ENCODE measurements at places on chromosomes 1 and 21. TPM values are rescaled to one million over a fixed set of nuclear protein-coding genes. Genes with fewer than 3 reads are reported as not detected.

- DNase-seq, result peak; percentile 69
These were observed 5.8 kb upstream of the FNBP1L start for GRCh38 chr1:93442008-93442666.

GRCh38 chr1:16421201-16421600 is 16.0 kb downstream of the SPATA21 start:
- DNase-seq, result no peak

Gene SPRR1B
- 91.5 TPM for total RNA-seq

DNA sequence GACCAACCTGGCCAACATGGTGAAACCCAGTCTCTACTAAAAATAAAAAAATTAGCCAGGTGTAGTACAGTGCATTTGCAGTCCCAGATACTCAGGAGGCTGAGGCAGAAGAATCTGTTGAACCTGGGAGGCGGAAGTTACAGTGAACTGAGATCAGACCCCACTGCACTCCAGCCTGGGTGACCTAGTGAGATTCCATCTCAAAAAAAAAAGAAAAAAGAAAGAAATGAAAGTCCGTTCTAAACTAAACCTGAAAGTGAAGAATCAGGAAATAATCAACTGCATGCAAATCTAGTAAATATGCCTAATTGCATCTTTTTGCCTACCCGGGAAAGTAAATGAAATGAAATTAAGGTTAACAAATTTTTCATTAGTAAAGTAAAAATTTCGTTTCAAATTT is 99.6 kb downstream of the ZZZ3 start:
- DNase-seq, result no peak

Gene FCRL1
- not detected for total RNA-seq

Gene DISC1
- 0.64 TPM for total RNA-seq

- no peak for DNase-seq
These were observed 616.9 kb downstream of the PLPP3 start for GRCh38 chr1:55962472-55962871.

DNA sequence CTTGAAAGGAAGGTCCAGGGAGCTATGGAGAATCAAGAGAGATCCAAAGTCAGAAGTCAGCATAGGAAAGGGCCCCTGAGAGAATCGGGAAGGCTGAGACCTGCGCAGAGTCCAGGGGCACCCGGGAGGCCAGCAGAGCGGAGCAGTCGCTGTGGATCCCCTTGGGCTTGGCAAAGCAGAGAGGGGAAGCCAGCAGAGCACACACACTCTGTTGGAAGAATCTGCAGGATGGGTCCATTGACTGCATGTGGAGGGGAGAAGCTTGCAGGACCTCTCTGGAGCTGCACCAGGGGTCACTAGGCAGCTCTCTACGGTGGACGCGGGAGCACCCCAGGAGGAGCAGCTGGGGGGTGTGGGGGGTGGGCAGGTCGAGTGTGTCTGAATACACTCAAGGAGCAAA is 6.4 kb downstream of the RIPK4 start:
- no peak for DNase-seq

Gene AADACL4
- total RNA-seq, result not detected

GRCh38 chr1:183687546-183688304 is 34.6 kb upstream of the APOBEC4 start:
- DNase-seq, result no peak

- DNase-seq, result no peak
These were observed 341.5 kb upstream of the ZP4 start for GRCh38 chr1:238232084-238232710.

Gene KCNA2
- not detected for total RNA-seq

- DNase-seq, result peak; percentile 54
These were observed 50.8 kb downstream of the PAX7 start for GRCh38 chr1:18681423-18681835.

Gene RCSD1
- total RNA-seq, result under 0.01 TPM

DNA sequence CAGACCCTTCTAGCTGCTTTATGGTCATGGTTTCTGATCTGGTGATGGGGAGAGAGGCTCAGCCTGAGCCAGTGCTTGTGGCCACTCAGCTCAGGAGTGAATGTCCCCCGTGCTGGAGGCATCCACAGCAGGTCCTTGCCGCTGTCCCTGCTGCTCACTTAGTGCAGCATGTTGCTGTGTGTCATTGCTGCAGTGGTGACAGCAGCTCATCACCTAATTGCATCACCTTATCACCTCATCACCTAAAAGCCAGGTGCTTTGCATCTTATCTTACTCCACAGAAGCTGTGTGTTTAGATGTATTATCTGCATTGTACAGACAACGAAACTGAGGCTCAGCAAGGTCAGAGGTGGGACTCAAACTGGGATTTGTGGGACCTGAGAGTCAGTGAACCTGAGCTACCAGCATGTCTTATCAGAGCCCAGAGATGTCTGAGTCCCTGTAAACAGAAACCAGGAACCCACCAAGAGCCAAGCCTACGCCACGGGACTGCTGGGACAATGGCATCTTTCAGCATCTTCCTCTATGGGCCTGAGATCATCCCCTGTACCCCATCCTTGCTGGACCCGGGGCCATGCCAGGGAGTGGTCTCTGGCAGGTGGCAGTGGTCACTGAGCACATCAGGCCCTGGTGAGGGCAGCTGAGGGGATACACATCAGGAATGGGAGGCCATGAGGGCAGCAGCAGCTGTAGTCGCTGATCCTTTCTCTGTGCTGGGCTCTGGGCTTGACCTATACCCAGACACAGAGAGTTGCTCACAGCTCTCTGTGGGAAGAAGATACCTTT is 6.5 kb downstream of the PODN start:
- no peak for DNase-seq

Gene ZBTB8B
- not detected for total RNA-seq

Gene SLC39A1
- 108 TPM for total RNA-seq

DNA sequence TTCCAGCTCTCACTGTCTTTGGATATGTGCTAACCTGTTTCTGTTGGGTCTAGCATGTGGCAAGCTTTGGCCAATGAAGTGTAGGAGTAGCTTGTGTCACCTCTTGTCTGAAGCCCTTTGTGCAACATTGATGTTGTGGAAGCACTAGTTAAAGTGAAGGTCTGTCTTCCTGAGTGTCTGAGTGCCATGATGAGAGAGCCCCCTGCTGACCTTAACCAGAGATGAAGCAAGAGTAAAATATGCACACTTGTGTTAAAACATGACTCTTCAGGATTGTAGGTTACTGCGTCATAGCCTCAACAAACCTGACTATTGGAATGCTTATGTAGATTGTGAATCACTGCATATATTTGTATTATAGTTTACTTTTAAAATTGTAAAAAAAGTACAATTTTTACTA is 103.7 kb downstream of the NCAM2 start:
- DNase-seq, result peak; percentile 14

Gene KIF21B
- total RNA-seq, result 5.6 TPM

- no peak for DNase-seq
These were observed 841.2 kb upstream of the ADGRL4 start for GRCh38 chr1:79847700-79848099.

GRCh38 chr1:237998581-237998980 is 107.9 kb upstream of the ZP4 start:
- DNase-seq, result no peak

DNA sequence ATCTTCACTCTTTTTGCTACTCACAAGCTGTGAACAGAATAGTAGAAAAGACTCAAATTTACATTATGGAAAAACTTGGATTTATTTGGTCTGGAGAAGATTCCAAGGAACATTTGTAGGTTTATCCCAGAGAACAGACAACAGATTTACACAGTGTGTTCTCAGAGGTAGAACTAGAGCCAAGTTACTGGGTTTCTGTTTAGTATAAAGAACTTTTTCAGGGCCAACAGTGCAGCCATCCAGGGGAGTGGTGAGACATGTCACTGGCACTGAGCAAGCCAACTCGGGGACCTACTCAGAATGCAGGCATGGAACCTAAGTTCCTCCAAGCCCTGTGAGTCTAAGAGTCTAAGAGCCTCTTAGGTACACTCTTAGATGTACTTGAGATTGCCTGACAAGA is 142.6 kb downstream of the OMA1 start:
- no peak for DNase-seq

Gene SPRR2G
- not detected for total RNA-seq

DNA sequence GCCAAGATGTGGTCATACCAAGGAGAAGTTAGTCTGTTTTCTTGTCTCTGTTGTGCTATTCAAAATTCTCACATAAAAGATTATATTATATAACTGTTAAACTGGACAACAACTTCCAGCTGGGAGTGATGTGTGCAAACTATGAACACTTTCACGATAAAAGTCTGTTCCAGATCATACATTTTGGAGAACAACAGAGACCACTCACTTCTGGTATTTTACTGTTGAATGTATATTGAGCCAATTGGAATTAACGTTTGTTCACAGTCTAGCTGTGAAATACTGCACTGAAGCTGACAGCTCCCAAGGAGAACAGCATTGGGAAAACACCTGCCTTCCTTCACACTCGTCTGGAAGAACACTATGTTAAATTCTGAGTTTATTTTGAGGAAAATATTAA is 860 bp upstream of the SHCBP1L start:
- DNase-seq, result no peak

GRCh38 chr1:3476666-3477065 is 22.2 kb downstream of the ARHGEF16 start:
- DNase-seq, result no peak

Gene LYSMD1
- total RNA-seq, result 8.6 TPM

- DNase-seq, result peak; percentile 86
These were observed 38.5 kb downstream of the IER5 start for GRCh38 chr1:181126871-181127587.

- no peak for DNase-seq
These were observed 2.0 kb downstream of the RCSD1 start for GRCh38 chr1:167631936-167632614.

Gene MIS18A
- 7.0 TPM for total RNA-seq

Gene STUM
- total RNA-seq, result not detected

GRCh38 chr1:82485591-82486369 is 685.0 kb downstream of the ADGRL2 start:
- peak; percentile 43 for DNase-seq

Gene OLFM3
- total RNA-seq, result not detected

GRCh38 chr1:218495931-218496330 is 150.8 kb downstream of the TGFB2 start:
- no peak for DNase-seq

DNA sequence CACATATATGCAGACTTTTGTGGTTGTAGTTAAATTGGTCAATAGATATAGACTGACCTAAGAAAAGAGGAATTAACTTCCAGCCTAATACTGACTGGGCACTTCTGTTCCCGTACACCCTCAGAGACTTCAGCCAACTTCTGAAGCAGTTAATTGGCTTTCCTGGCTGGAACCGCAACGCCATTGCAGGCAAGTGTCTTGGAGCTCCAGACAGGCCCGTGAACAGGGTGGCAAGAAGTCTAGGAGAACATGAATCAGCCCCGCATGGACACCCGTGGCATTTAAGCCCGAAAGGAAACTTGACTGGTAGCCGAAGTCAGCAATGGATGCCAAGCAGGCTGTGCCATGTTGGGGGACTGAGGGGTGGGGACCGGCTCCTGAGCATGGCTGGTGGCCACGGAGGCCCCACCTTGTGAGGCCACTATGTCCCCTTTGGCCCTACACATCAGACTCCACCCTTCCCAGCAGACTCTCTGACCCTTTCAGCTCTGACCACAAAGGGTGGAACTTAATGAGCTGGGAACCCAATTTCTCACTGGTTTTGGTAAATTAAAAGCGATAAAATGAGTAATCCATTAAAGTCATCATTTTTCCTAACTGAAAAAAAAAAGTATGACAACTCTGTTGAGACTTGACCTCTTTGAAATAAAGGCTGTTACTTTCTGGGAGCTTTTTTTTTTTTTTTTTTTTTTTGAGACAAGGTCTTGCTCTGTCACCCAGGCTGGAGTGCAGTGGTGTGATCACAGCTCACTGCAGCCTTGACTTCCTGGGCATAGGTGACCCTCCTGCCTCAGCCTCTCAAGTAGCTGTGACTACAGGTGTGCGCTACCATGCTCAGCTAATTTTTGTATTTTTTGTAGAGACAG is 54.1 kb downstream of the RUNX1 start:
- no peak for DNase-seq

- peak; percentile 34 for DNase-seq
These were observed 29.4 kb downstream of the KCNK2 start for GRCh38 chr1:215111916-215112315.

Gene TNFRSF8
- not detected for total RNA-seq

Gene S100A5
- not detected for total RNA-seq

- no peak for DNase-seq
These were observed 391.0 kb downstream of the USH2A start for GRCh38 chr1:216032284-216032683.

DNA sequence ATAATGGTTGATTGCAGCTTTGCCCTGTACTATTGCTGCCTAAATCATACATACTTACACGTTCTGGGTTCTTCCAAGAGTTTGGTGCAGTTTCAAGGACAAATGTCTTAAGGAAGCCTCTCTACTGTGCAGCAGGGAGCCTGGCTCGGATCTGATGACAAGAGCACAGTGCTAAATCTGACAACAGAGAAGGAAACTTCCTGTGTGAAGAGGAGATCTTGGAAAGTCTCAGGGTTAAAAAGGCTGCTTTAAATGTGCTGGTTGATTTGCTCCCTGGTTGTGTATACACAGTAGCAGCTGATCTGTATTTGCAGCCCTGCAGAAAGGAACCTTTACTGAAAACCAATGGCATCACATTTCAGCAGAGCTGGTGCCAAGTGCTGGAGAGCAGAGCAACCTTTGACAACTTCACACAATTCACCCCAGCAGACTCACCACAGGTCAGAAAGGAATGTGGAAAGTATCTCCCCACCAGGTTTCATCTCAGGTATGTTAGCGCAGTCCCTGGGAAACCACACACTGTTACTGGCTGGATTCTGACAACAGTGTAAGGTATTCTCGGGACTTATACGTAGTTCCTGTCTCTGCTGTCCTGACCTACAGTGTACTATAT is 355.0 kb upstream of the ESRRG start:
- peak; percentile 9 for DNase-seq

- peak; percentile 38 for DNase-seq
These were observed 32.2 kb upstream of the CYP4X1 start for GRCh38 chr1:46991083-46991923.

GRCh38 chr1:177306981-177307380 is 136.2 kb downstream of the BRINP2 start:
- peak; percentile 66 for DNase-seq

DNA sequence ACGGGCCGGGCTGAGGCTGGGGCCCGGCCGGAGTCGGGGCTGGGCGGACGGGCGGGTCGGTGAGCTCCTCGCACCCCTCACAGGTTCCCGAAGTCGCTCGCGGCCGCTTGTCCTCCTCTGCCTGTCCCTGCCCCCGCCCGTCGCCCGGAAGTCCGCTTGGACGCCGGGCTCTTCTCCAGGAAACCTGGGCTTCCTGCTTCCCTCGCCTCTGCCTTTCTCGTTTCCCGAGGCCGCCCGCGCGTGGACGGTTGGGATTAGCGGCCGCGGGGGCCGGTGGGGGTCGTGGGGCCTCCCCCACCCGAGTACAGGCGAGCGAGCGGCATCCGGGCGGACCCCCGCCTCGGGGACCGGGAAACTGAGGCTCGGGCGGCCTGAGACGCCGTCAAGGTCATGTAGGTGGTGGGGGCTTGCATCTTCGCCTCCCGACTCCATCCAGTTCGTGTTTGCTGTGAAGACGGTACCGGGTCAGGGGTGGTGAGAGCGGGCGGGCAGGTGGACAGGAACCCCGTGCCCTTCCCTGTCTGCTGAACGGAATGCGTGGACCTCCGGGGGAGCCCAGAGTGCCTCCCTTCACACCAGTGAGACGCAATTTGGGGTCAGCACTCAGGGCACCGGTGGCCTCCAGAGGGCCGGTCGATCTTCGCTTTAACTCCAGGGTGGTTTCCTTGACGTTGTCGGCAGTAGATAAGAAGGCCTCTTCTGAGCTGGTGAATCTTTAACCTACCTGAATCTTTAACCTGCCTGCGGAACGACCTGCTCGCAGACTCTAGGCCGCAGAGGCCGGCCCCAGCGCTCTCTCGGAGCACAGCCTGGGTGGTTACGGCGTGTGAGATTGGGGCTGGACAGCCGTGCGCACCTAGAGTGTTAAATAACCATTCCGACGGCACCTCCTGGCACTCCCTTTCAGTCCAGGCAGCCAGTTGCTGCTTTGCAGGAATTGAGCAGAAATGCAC is 686 bp downstream of the ARF1 start:
- DNase-seq, result no peak

Gene PGLYRP3
- total RNA-seq, result 4.6 TPM

Gene TACSTD2
- total RNA-seq, result 246 TPM

Data from bronchial epithelial cell (primary cell).